ENCODE measurements at places on chromosomes 7 and 10.

DNA sequence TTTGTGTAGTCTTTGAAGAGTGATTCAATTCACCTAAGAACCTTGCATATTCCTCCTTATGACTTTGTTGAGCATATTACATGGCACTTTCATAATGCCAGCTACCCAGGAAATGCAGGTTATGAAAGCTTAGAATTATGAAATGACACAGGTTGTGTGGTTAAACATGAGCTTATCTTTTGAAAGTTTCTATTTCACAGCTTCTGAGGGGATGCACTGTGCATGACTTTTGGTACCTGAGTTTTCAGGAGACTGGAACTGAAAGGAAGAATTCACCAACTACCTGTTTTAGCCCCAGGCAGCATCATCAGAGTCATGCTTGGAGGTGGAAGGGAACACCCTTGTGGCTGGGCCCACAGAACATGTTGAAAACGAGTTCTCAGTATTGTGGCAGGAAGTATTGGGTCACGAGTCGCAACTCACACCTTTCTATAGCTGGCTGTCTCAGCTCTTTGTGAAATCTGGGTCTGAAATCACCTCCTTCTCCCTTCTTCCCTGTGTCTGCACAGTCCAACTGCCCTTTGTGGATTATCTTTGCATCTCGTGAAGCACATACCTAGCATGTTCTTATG lies 228.2 kb downstream of the PTEN start:
- DNase-seq: peak; percentile 33

- no peak for DNase-seq
Measured at GRCh38 chr10:98599032-98599610, 152.4 kb upstream of the HPS1 start.

GRCh38 chr10:114506871-114507385 lies 102.6 kb upstream of the AFAP1L2 start:
- no peak for DNase-seq

GRCh38 chr10:70381471-70382421 lies 679 bp downstream of the LRRC20 start:
- DNase-seq: no peak
